ENCODE measurements at places on chromosomes 7 and 10.

DNA sequence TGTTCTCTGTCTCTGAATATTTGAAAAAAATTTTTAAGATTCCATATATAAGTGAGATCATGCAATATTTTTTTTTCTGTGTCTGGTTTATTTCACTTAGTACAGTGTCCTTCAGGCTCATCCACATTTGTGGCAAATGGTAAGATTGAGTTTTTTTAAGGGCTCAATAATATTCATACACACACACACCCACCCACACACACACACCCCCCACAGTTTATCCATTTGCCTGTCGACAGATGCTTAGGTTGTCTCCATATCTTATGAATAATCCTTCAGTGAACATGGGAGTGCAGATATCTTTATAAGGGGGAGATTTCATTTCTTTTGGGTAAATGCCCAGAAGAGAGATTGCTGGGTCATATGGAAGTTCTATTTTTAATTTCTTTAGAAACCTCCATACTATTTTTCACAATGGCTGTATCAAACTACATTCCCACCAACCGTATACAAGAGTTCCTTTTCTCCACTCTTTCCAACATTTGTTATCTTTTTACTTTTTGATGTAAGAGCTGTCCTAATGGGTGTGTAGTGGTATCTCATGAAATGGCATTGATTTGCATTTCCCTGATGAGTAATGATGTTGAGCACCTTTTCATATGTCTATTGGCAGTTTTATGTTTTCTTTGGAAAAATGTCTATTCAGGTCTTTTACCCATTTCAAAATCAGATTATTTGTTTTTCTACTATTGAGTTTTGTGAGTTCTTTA is 35.0 kb downstream of the AUTS2 start:
- DNase-seq: no peak

GRCh38 chr10:78309536-78310237 is 276.0 kb downstream of the RPS24 start:
- no peak for DNase-seq

- DNase-seq: no peak
These were observed 297.6 kb downstream of the GPAM start for GRCh38 chr10:111885919-111886318.

GRCh38 chr10:62183442-62183841 is 85.2 kb downstream of the RTKN2 start:
- DNase-seq: no peak

GRCh38 chr10:28151636-28152035 is 151.2 kb downstream of the MPP7 start:
- DNase-seq: no peak

- DNase-seq: no peak
These were observed 170.0 kb downstream of the IMMP2L start for GRCh38 chr7:111392294-111392693.

- DNase-seq: no peak
These were observed 4.9 kb downstream of the GNB2 start for GRCh38 chr7:100678291-100678984.

DNA sequence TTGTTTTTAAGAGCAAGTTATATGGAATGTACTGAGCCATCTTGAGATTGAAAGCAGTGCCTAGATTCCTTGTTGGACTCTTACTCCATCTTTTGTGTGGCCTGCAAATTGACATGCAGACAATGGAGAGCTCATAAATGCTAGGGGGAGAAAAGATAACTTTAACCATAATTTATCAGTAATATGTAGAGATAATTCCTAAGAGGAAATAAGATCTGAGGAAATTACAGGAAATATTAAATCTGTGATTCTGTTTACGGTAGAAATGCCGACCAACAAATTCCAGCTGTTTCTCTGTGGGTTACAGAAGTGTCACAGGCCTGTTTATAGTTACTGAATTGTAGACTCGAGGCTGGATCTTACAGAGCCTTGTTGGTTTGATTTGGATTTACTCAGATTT is 348.0 kb downstream of the SUGCT start:
- DNase-seq: no peak

- no peak for DNase-seq
These were observed 456 bp upstream of the ACHE start for GRCh38 chr7:100895956-100896731.

DNA sequence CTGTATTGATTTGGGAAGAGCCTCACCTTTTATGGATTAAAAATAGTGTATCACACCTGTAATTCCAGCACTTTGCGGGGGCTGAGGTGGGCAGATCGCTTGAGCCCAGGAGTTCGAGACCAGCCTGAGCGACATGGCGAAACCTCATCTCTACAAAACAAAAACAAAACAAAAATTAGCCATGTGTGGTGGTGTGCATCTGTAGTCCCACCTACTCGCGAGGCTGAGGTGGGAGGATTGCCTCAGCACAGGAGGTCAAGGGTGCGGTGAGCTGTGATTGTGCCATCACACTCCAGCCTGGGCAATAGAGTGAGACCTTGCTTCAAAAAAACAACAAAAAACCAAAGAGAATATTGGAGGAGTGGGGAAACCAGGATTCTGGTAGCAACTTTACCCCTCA is 79.6 kb downstream of the LRMDA start:
- no peak for DNase-seq

GRCh38 chr7:64907641-64908326 is 4.7 kb downstream of the ZNF273 start:
- DNase-seq: no peak

All from NCI-H2081 (cell line).